ENCODE measurements at places on chromosomes 1 and 21.

GRCh38 chr1:111777301-111777700, 21.6 kb downstream of the DDX20 start:
- no peak for DNase-seq

DNA sequence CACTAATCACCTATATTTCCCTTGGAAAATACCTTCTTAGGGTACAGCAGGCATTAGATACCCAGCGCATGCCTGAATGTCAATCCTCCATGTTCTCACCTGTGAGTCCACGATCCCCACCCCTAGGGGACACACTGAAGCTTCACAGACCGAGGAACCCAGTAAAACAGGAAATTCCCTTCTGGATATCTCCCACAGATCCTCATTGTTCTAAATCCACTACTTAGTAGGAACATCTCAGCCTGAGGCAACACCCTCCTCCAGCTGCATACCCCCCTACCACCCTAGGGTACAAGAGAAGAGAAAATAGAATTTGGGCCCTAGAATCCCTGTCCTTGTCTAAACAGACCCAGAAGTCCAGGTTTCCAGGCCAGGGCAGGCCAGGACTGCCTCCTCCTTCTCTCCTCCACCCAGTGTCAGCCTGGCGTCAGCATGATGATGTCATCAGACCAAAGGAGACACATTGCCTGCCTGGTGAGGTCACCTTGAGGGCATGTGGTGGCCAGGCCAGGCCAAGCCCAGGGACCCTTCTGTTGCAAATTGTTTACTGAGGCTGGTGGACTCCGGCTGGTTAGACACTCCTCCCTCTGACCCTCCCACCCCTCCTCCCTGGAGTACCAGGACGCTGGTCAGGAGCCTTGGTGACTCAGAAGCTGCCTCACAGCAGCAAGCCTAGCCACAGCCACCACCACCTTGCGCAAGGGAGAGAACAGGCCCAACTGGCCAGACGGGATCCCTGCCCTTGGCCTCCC, 6.2 kb downstream of the NECTIN4 start:
- DNase-seq: peak; percentile 84

GRCh38 chr21:45539046-45539795, 3.0 kb downstream of the SLC19A1 start:
- no peak for DNase-seq

- no peak for DNase-seq
Observed at GRCh38 chr1:65896721-65897120, 104.0 kb downstream of the PDE4B start.

GRCh38 chr21:39984286-39984991, 117.2 kb downstream of the PCP4 start:
- DNase-seq: no peak

Data from CD4-positive, alpha-beta T cell treated with Interleukin-1 beta for 1 hour (primary cell).